ENCODE measurements at places on chromosomes 6 and 20.

- DNase-seq, result no peak
Observed at GRCh38 chr6:153104220-153104619, 26.9 kb downstream of the RGS17 start.

DNA sequence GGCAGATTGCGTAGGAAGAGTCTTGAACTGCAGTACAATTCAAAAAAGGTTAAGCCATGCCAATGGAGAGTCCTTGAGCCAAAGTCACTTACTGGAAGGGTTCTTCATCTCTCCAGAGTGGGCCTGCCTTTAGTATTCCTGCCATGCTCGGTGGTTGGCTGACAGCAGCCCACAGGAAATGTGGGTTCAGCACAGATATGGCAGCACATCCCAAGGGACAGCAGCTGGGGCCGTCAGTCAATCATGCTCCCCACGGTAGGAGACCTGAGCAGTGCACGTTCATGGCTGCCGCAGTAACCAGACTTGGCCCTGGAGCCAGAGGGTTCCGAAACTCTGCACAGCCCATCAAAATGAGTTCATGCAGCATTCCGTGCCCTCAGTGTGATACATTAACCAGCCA lies 63.6 kb upstream of the SIRPA start:
- DNase-seq, result no peak

DNA sequence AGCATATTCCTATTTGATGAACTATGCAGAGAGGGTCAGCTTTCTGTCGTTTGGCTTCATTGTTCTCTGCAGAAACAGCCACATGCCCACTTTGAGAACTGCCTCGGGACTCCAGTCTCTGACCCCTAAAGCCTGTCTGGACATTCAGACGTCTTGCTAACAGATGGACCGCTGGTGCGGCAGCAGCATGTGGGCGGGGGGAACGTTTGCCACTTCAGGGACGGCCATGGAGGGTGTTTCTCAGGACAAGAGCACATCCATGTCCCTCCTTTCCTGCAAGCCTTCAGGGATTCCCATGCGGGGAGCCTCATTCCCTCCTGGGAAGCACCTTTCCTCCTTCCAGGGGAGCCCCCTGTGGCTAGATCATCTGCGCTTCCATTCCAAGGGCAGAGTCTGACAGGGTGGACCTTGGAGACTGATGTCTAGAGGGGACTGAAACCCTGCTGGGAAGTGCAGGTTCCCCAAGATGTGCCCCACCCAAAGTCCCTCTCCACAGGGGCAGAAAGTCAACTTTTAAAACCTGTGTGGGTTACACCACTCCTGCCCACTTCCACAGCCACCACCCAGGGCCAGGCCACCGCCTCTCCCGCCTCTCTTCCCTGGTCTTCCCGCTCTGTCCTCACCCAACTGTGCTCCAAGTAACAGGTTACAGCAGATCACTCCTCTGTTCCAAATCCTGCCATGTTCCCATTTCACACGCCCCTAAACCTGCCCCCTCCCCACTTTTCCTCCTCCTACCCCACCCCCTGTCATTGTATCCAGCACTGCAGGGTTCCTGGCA lies 94.8 kb upstream of the PMEPA1 start:
- no peak for DNase-seq

DNA sequence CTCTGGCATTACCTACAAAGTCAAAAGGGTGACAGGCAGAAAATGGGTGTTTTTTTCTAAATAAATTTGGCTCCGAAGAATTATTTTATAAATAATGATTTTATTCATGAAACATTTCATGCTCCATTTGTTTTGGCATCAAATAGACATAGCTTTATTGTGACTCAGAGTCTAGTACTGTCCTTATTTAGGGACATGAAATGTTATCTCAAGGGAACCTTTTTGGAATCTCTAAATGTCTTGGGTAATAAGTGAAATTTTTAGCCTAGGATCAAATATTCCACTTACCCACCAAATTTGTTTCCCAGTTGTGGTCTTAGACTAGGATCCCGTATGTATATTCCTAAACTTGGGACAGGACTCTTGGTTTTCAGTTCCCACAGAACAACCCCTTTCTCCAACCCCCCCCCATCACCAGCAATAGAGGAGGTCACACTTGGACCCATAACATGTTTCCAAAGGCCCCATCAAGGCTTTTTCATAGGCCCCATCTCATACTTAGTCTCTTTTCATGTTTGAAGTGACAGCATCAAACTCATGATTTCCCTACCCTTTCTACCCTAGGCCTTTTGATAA lies 81.8 kb downstream of the JAG1 start:
- no peak for DNase-seq

GRCh38 chr6:139941826-139942225 lies 567.4 kb upstream of the CITED2 start:
- DNase-seq, result no peak

DNA sequence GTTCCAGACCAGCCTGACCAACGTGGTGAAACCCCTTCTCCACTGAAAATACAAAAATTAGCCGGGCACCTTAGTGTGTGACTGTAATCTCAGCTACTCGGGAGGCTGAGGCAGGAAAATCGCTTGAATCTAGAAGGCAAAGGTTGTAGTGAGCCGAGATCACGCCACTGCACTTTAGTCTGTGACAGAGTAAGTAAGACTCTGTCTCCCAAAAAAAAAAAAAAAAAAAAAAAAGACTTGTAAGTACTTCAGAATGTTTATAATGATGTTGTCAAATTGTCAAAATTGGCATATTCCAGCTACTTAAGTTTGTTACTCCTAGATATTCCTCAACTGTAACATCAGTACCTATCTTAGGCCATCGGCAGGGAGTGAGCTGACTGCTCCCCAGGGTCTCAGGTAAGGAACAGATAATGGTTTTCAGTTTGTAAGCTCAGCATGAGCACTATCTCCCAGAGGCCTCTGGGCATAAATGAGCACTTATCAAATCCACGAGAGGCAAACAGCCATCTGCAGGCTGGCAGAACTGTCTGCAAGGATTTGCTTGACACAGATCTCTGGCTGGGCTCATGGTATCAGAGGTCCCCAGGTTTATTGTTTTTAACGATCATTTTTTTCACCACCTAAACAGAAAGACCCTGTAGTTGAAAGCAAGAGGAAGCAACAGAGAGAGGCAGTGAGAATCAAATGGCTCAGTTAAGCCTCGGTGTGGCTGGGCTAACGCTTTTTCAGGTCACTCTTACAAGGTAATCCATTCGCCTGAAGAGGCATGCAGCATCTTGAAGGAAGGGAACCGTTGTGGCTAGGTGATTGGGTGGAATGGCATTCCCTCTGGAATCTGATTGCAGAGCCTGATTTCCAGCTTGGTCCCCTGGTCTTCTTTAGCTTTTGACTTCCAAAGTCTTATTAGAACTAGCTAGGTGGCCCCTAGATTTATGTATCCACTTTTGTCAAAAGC lies 115.9 kb downstream of the LY86 start:
- DNase-seq, result no peak
